ENCODE measurements at places on chromosomes 2 and 18.

- DNase-seq = no peak
Observed at GRCh38 chr18:44651478-44651877, 29.2 kb upstream of the SETBP1 start.

- DNase-seq = no peak
Observed at GRCh38 chr2:196314780-196315179, 143.4 kb upstream of the STK17B start.

DNA sequence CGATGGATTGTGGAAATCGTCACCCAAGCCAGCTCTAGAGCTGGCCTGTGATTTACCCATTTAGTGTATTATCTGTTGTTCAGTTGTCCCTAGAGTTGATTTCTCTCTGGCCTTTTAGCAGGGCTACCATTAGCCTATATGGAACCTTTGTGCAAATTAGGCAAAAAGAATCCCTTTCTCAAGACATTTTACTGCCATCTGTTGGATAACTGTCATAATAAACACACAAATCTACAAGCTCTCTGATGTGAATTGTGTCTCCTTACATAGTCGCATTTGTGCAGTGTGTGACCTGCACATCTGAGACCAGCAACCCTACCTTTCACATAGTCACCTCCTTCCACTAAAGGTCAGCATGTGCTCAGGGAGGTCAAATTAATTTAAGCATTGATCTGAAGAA lies 34.0 kb downstream of the LOXHD1 start:
- no peak for DNase-seq

DNA sequence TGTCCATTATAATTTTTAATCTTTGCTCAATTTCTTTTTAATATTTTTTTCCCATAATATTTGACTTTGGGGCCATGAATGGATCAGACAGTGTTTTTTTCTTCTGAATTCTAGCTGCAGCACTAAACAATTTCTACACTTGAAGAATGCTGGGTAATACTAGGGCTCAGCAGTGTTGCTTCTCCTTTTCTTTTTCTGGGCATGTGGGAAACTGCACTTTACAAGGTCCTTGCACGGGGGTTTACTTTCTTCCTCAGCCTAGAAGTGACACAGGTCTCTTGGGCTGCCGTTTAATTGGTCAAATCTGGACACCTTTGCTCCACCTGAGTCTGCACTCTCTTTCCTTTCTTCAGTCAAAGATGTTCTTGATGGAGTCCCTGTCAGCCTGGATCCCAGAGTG lies 135.4 kb upstream of the APCDD1 start:
- no peak for DNase-seq

GRCh38 chr2:161546635-161547034 lies 77.6 kb upstream of the SLC4A10 start:
- DNase-seq = no peak

- no peak for DNase-seq
Observed at GRCh38 chr2:23506531-23507266, 121.7 kb downstream of the KLHL29 start.
